ENCODE measurements at places on chromosomes 1 and 21.

DNA sequence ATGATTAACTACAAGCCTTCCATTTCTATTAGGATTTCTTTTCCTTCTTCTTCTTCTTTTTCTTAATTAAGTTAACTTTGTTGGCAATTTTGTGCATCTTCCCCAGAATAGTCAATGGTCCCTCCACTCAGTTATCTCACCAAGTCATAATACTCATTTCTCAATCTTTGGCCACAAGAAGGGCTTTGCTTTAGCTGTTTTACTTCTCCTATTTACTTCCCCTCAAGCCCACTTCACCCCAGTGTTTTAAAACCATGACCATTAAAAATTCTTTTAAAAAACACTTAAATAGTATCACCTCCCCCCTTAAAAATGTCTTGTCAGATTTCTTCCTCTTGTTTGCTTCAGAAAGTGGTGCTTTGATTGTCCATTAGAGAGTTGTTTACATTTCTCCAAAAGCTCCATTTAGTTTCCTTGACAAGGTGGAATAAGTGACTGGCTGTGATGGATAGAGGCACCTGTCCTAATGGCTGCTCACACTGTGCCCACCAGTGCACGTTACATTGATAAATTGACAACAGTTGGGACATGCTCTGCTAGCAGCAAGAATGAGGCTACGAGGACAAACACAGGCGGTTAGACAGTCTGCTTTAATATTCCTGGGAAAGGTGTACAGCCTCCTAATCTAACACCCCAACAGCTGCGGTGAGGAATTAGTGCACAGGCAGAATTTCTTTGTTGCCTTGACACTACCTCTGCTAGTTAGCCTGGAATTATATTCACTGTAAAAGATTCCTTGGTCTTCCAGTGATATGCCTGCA lies 354.7 kb downstream of the LMO4 start:
- DNase-seq = no peak

DNA sequence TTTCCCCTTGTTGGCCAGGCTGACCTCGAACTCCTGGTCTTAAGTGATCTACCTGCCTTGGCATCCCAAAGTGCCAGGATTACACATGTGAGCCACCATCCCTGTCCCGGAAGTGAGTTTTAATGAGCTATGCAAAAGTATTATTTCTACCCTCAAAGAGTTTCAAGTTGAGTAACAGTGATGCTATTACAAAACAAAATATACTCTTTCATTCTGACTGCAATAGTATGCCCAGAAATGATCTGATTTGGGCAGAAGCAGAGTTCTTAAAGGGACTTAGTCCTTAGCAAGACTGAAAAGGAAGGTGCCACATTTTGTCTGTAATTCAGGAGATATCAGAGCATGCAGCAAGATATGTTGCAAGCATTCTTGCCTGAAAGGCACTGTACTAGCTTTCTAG lies 375.4 kb downstream of the NUF2 start:
- no peak for DNase-seq

DNA sequence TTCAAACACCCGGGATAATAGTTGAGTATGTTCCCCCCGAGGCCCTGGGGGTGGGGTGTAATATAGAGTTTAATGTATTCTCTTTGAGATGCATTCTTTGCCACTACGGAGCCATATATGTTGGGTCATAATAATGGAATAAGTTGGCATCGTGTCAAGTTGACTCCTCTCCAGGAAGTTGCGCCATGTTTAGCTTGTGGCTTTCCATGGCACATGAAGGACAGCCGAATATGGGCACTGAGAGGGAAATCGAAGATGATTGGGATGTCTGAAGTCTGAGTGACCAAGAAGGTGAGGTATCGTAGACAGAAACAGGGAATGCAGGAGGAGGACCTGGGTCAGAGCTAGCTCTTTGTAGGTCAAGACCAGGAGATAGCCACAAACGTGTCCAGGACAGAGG lies 92.6 kb downstream of the PAX7 start:
- DNase-seq = no peak

DNA sequence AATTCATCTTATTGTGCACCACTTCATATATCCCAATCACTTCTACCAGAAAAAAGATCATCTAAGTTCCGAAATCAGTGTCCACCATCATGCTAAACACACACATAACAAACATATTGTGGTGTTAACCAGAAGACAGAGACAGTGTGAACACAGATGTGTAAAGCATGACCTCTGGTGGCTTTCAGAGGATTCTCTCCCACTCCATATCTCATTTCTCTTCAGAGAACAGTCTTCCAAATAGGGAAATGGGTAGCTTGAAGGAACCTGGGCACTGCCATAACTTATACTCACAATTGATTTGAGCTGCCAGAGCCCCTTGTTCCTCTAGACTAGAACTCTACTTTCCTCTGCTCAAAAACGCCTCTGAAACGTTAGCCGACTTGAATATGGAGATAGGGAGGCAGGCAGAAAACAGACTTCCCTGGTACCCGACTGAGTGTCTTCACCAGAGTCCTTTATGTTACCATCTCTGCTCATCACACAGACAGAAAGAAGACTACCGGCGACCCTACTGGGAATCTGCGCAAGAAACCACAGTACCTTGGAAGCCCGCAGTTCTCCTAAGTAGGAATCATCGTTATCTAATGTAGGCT lies 1.8 kb upstream of the ELAPOR1 start:
- no peak for DNase-seq

GRCh38 chr1:117427297-117427696 lies 60.0 kb downstream of the MAN1A2 start:
- DNase-seq = no peak

- no peak for DNase-seq
Measured at GRCh38 chr1:58439946-58440345, 106.6 kb downstream of the OMA1 start.

- DNase-seq = no peak
Measured at GRCh38 chr1:46508757-46509156, 19.1 kb downstream of the DMBX1 start.

DNA sequence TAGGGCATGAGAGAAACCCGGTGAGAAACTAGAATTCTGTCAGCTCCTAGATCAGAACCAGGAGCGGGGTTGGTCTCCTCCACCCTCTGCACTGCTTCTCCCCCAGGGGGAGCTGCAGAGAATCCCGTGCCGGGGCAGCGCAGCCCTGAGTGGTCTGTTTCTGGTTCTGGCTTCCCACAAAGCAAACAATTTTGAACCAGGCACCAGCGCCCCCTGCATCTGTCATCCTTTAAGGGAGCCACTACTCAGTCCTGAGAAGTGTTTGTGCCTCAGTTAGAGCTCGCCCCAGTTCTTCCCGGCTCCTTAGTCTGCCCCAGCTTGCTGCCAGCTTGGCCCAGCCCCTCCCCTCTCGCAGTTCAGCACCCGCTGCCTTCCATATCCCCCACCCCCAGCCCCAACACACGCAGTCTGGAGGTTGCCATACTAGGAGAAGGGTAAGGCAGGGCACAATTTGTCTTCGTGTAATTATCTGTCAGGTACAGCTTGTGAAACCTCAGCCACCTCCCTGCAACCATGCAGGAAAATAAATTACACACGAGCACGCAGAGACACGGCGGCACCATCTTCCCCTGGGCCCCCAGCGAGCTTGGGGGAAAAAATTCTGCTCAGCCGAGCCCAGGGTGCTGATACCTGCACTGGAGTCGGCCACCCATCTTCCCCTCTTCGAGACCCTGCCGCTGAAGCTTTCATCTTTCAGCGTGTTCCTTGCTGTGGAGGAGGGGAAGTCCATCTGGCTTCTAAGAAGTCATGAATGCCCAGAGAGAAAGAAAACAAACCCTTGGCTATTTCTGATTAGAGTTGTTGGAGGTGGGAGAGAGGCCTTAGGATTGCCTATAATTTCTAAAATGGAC lies 62.6 kb upstream of the CD1D start:
- DNase-seq = no peak

GRCh38 chr1:111978695-111979094 lies 10.8 kb downstream of the KCND3 start:
- DNase-seq = no peak

DNA sequence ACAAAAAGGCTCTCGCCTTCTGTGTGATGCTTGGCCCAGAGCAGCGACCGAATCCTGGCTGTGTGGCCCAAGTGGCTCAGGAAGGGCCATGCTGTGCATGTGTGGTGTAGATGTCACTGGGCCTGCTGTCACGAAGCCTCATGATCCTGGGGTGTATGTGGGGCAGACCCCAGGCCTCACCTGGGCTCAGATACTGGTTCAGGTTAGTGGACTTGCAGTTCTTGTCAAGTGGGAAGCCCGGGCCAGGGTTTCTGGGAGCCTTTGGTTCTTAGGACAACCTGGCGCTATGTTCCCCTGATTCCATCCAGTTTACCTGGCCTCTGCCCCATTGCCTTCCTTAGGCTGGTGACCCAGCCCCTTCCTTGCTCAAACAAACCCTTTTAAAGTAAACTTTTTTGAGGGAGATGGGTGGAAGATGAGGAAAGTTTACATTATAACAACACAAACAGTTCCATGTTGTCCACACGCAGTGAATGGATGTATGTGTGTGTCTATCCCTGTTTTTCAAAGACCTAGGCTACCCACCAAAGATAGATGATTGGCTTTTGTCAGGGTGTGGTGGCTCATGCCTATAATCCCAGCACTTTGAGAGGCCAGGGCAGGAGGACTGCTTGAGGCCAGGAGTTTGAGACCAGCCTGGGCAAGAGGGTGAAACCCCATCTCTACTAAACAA lies 84.3 kb downstream of the UCK2 start:
- no peak for DNase-seq

DNA sequence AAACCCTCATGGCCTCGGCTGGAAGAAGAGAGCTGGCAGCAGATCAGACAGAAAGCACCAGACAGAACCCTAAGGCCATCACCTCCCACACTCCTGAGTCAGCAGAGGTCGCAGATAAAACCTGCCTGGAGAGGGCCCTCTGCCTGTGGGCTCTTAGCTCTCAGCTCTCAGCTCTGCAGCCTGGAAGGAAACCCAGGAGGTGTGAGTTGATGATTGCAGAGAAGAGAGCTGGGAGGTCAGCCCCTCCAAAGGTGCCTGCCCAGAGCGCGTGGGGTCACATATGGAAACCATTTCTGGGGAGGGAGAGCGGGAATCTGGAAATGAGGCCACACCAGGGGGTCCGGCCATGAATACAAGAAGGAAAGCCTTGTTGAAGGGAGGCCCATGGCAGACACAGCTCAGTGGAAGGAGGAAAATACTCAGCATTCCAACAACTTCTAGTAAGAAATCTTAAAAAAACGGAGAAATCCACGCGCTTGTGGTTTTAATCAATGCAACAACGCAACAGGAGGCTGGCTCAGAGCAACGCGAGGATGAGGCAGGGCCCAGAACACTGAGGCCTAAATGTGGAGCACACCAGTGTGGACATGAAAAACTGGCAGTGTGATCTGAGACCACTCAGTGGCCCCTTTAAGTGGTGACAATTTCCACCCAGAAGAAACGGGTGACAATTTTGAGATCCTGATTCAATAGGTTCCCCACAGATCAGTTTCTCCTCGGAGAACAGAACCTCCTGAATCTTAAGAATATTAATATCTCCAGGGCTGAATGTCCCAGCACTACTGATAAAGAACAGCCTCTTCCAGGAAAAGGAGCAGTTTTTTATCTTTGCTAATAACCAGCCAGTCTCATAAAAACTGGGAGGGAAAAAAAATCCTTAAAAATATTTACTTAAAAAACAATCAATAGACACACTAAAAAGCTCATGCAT lies 45.7 kb downstream of the PSMG1 start:
- DNase-seq = no peak

DNA sequence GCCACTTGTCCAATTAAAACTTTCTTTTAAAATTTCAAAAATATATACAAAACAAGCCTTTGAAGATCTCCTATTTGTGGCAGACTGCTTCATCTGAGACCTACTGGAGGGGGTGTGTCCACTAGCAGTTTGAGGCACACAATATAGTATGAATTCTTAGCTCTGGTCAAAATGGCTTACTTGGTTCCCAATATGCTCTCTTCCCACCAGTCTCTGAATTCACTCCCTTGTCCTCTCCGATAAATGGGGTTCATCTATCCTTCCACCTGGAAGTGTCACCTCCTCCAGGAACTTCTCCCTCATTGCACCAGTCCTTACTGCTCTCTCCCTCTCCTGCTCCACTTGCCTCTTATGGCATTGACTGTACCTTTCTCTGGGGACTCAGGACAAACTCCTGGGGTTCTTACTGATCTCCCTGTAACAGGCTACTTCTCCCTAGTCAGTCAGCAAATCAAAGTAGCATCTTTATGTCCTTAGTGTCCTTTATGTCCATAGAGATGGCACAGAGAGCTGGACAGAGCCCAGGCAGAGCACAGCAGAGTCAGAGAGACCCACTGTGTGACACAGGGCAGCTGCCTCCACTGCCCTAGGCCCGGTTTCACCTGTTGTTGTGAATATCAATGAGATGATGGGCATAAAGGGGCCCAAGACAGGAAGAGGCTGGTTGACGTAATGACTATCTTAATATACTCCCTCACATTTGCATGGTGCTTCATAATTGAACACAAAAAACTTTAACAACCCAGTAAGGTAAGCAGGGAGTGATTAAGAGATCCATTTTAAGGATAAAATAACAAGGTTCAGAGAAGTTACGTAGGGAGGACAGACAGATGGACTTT lies 3.6 kb downstream of the ASAP3 start:
- DNase-seq = no peak

DNA sequence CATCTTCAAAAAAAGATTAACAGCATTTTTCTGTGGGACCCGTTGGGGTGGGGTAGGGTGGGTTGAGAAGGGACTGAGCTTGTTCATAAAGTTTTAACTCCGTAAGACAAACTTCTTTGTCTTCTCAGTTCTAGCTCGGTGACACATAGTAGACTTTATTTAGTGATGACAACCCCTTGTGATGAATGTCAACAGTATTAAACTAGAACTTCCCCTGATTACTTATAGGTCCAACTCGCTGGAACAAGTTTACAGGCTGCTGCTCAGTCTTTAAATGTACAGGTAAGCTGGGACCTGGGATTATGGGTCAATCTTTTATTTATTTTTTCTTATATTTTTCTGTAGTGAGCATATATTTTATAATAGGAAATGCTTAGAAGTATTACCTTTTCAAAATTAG lies 148.4 kb downstream of the CD247 start:
- no peak for DNase-seq

DNA sequence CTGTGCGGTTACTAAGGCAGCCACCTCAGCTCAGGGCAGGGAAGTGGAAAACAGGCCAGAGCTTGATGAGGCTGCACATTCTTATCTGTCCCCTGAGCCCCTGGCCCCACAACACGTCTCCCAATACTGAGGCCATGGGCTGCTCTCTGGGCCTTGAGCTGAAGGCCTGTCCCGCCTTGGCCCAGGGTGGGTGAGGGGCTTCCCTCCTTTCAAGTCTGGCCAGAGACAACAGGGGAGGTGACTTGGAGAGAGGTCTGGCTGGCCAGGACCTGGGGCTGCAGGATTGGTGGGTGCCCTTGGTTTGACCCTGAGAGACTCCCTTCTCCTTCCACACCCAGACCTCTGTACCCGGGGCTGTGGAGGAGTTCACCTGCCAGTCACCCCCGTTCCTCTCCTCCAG lies 563.8 kb downstream of the PTPRU start:
- DNase-seq = no peak

DNA sequence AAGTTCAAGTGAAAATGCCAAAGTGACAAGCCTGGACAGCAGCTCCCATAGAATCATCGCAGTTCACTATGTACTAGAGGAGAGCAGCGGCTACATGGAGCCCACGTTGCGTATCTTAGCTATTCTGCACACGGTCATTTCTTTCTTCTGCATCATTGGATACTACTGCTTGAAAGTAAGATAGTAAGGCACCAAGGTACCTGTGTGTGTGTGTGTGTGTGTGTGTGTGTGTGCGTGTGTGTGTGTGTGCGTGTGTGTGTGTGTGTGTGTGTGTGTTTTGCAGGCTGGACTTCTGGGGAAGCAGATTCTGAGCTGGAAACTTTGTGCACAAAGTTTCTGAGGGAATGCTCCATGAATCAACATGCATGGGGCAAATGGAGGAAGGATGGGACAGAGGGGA lies 98.6 kb downstream of the ZP4 start:
- no peak for DNase-seq

Data from T-helper 17 cell (primary cell).